ENCODE measurements at places on chromosomes 5 and 9. TPM values are rescaled to one million over a fixed set of nuclear protein-coding genes. Genes with fewer than 3 reads are reported as not detected.

The NRG2 gene
- 28.8 TPM for total RNA-seq

The SLC6A18 gene
- not detected for total RNA-seq

The IL9 gene
- not detected for total RNA-seq

The TLX3 gene
- not detected for total RNA-seq

The NR5A1 gene
- total RNA-seq, result not detected

The PCDH1 gene
- 18.6 TPM for total RNA-seq

The GPR107 gene
- 14.4 TPM for total RNA-seq

The FAM81B gene
- total RNA-seq, result not detected

The ALDH1B1 gene
- 26.0 TPM for total RNA-seq

The SLC6A7 gene
- total RNA-seq, result 0.07 TPM

The FUT7 gene
- not detected for total RNA-seq

The CDC20B gene
- total RNA-seq, result not detected

The IL4 gene
- total RNA-seq, result not detected

The CTSL gene
- total RNA-seq, result 38.0 TPM

The HARS1 gene
- 38.2 TPM for total RNA-seq

The CMYA5 gene
- total RNA-seq, result 3,178 TPM

The CFAP77 gene
- total RNA-seq, result not detected

The SLC6A19 gene
- total RNA-seq, result 0.05 TPM

The HMMR gene
- 0.15 TPM for total RNA-seq

The OR2V1 gene
- not detected for total RNA-seq

The IFNA13 gene
- total RNA-seq, result not detected

The S1PR3 gene
- total RNA-seq, result 13.4 TPM

The SIGMAR1 gene
- 18.9 TPM for total RNA-seq

The SPINK6 gene
- total RNA-seq, result not detected

The FBXW5 gene
- total RNA-seq, result 428 TPM

The ECM2 gene
- 1.5 TPM for total RNA-seq

The CRHBP gene
- total RNA-seq, result 0.38 TPM

The GOLM1 gene
- total RNA-seq, result 2.4 TPM

The PAXX gene
- total RNA-seq, result 10.8 TPM

The PCDHB10 gene
- 0.23 TPM for total RNA-seq

The DIMT1 gene
- total RNA-seq, result 27.8 TPM

The C9 gene
- total RNA-seq, result not detected

The RASEF gene
- 0.41 TPM for total RNA-seq

The NIPBL gene
- 49.6 TPM for total RNA-seq

The SPAAR gene
- total RNA-seq, result 4.4 TPM

The SPIN1 gene
- 6.6 TPM for total RNA-seq

The TRAF2 gene
- total RNA-seq, result 6.6 TPM

The PTGES gene
- not detected for total RNA-seq

The ADAMTS19 gene
- total RNA-seq, result 1.2 TPM

The PCDHGA10 gene
- 2.4 TPM for total RNA-seq

The FBP1 gene
- 3.5 TPM for total RNA-seq

The CHSY3 gene
- total RNA-seq, result 7.8 TPM

The IFNK gene
- not detected for total RNA-seq

The LRRTM2 gene
- 0.41 TPM for total RNA-seq

The AFAP1L1 gene
- 30.4 TPM for total RNA-seq

The FOXD4 gene
- total RNA-seq, result not detected

The PCA3 gene
- total RNA-seq, result not detected

The LIX1 gene
- not detected for total RNA-seq

The C5orf52 gene
- total RNA-seq, result not detected

The HRH2 gene
- total RNA-seq, result 1.6 TPM

The C1QTNF3 gene
- total RNA-seq, result not detected

The C9orf153 gene
- not detected for total RNA-seq

The SLC9A3 gene
- 4.5 TPM for total RNA-seq

The FAM169A gene
- total RNA-seq, result 0.53 TPM

The AMBP gene
- not detected for total RNA-seq

The GLRA1 gene
- total RNA-seq, result not detected

The RLN2 gene
- not detected for total RNA-seq

The EDIL3 gene
- total RNA-seq, result 1.0 TPM

The PTAR1 gene
- total RNA-seq, result 26.5 TPM

The CLTB gene
- total RNA-seq, result 386 TPM
